ENCODE measurements at places on chromosomes 12 and 14.

DNA sequence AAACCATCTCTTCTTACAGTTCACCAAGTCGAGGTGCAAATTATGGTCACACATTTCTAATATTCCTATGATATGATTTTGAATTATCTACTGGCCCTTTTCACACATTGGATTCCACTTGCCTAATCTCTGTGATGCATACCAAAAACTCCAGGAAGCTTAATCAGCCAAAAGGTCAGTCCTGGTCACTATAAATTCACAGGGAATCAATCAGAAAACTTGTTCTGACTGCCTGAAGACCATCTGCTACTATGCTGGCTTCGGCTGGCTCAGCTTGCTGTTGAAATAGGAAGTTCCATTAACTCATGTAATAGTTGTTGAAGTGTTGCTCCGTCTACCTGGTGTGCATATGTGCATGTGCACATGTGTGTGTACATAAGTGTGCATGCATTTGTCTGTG is 142.8 kb upstream of the FLRT2 start:
- DNase-seq: no peak

DNA sequence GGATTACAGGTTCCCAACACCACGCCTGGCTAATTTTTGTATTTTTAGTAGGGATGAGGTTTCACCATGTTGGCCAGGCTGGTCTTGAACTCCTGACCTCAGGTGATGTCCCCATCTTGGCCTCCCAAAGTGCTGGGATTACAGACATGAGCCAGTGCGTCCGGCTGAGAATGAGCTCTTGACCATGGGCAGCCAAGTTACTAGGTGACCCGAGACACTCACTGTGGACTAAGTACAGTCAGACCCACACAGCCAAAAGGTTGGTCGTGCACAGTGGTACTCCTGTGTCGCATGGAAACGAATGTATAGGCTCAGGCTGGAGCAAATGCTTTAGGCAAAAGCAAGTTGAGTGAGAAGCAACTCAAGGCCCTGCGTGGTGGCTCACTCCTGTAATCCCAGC is 21.0 kb downstream of the DLK1 start:
- no peak for DNase-seq

- no peak for DNase-seq
Observed at GRCh38 chr12:13046964-13047363, 2.8 kb downstream of the FAM234B start.

DNA sequence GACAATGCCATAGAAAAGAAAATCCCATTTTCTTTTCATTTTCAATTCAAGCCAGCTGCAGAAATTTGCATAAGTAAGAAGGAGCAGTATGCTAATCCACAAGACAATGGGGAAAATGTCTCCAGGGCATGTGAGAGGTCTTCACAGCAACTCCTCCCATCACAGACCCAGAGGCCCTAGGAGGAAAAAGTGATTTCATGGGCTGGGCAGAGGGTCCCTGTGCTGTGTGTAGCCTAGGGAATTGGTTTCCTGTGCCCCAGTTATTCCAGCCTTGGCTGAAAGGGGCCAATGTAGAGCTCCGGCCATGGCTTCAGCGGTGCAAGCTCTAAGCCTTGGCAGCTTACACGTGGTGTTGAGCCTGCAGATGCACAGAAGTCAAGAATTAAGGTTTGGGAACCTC is 211.4 kb downstream of the CCDC59 start:
- no peak for DNase-seq

GRCh38 chr12:76119887-76120286 is 35.4 kb upstream of the NAP1L1 start:
- DNase-seq: no peak

DNA sequence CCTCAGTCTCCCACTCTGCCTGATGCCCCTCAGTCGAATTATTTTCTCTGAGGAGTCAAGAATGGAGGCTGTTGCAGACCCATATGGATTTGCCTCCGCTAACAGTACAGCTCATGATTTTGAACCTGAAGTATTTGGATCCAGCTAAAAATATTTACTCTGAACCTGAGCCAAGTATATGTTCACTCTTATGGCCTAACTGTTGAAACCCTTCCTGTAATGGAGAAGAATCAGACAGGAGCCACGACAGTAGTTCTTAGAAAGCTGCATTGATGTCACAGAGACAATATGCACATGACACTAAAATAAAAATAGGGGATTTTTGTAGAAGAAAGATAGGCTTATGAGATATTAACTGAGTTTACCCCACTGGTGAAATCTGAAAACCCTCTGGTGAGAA is 1128.3 kb upstream of the FLRT2 start:
- DNase-seq: no peak

DNA sequence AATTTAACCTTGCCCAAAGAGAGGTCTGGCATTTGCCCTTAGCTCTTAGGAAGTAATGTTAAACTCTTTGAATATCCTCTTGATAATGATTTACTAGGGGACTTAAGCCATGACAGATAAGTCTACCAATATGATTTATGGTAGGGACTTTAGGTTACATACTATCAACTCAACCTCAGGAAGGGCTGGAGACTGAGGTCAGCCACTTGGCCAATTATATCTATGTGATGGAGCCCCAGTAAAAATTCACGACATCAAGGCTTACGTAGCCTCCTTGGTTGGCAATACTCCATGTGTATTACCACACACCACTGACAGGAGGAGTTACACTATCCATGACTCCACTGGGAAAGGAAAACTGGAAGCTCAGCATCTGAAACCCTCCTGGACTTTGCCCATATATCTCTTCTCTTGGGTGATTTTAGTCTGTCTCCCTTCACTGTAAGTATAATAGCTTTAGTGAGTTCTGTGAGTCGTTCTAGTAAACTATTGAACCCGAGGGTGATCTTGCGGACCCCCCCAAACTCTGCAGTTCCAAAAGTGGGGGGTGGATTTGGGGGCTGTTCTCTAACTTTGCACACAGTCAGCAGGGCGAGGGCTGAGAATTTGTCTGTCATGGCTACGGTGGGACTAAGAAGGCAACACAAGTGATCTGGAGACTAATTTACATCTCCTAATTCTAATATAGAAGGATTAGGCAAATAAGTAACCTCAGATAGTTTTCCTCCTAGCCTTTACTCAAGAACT is 62.3 kb downstream of the R3HDM2 start:
- no peak for DNase-seq

GRCh38 chr12:114403011-114403689 is 2.8 kb downstream of the TBX5 start:
- DNase-seq: no peak

All from smooth muscle cell of the brain vasculature (primary cell).